ENCODE measurements at places on chromosomes 3 and 15.

DNA sequence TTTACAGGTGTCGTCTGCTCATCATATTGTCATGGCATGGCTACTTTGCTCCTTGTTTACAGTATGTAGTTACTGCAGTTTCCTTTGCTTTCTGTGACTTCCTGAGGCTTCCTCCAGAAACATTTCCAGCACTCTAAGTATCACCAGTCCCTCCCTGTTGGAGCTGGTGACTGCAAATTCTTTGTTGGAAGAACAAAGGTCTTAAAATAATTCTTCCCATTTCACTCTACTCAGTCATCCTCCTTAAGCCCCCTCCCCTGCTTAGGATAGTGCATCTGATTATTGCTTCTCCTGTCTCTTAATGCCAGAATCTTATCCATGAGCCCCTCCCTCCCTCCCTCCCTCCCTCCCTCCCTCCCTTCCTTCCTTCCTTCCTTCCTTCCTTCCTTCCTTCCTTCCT, 72.0 kb downstream of the C3orf38 start:
- DNase-seq = no peak

- no peak for DNase-seq
These were observed 10.6 kb downstream of the IREB2 start for GRCh38 chr15:78448441-78449219.

- no peak for DNase-seq
These were observed 80.6 kb upstream of the CHD2 start for GRCh38 chr15:92819278-92820235.

GRCh38 chr3:51024765-51025632, 350.3 kb downstream of the DOCK3 start:
- DNase-seq = peak; percentile 70

DNA sequence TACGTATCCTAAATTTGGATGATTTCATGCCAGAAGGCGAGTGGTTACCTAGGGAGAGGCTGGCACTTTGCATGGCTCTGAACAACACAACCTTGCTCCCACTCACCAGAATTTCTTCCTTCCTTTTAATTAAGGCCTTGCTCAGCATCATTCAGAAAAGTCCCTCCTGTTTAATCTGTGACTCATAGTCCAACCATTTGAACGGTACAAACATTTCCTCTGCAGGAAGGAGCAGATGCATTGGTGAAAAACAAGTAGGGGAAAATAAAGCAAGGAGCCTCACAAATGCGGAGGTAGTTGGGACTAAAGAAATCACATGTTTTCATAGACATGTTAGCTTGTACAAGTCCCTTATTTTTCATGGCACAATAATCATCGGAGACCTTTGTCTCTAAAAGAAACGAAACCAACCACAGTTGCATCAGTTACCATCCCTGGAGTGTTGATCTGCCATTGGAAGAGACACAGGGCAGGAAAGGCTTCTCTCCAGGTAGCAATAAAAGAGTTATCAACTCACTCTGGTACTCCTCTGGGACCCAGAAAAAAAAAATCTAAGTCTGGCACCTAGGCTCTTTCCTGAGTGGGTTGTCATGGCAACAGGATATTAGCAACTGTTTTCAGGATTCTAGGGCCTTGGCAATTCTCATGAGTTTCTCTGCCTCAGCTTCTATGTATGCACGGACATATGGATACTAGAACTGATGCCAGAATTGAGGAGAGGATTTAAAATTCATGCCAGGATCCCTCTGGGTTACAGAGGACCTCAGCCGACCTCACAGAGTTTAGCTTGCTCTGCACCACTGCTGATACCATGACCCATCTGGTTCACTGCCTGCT, 255.4 kb upstream of the ARPP21 start:
- no peak for DNase-seq

DNA sequence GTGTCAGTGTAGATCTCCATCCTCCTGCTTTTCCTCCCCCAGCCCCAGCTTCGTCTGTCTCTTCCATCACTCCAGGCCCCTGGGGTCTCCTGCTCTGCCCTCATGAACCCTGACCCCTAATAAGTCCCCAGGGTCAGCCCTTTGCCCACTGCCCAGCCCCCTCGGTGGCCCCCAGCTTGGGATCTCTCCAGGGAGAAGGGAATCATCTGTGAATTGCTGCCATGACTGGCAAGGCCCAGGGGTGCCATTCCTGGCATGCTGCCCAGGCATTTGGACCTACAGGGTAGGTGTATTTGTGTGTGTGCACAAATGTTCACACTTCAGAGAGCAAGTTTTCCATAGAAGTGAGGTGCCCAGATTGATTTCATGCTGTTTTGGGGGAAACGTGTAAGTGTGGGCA, 5.9 kb upstream of the TBC1D21 start:
- no peak for DNase-seq

GRCh38 chr3:40088527-40089170, 220.9 kb upstream of the EIF1B start:
- no peak for DNase-seq

DNA sequence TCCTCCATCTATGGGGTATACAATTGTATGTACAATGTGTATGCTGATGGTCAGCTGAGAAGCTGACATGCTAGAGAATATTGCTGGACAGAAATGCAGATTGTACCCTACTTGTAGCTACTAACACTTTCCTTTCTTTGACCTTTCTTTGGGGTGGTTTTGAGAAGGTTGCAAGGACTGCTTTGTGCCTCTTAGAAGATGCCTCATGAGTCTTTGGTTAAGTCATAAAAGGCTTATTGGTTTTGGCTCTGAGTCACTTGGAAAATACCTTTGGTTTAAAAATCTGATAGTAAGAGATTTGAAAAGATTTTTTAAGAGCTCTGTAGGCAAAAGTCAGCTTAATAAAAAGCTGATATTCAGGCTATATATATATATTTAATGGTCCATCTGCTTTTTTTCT, 71.5 kb downstream of the ZMAT3 start:
- no peak for DNase-seq

DNA sequence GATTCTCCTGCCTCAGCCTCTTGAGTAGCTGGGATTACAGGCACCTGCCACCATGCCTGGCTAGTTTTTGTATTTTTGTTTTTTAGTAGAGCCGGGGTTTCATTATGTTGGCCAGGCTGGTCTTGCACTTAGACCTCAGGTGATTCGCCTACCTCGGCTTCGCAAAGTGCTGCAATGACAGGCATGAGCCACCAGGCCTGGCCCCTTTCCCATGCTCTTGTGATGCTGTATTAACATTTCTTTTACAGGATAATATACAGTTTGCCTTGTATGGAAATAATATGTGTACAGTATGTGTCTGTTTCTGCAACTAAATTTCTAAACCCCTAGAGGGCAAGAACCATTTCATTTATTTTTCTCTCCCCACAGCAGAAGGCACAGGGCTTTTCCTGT, 37.8 kb downstream of the SCG5 start:
- DNase-seq = no peak

Data from CD4-positive, alpha-beta T cell treated with Interleukin-1 beta for 1 hour (primary cell).